NCI-H2029 treated with DMSO at 0.1 percent for 48 hours (cell line): ENCODE measurements at places on chromosomes 13 and 19.

DNA sequence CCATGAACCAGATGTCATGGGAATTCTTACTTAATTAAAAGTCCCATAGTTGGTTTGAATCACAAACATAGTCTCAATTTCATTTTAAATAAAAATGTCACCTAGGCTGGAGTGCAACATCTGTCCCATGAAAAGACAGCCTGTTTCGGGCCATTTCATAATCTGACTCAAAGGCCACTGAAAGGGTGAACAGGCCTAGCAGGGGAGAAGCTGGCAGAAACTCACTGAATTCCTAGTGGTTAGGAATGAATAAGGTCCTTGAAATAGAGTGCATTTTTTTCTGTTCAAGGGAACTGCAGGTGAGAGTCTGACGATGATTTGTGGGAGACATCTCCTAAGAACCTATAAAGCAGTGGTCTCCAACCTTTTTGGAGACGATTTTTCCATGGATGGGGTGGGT, 44.0 kb upstream of the PCCA start:
- DNase-seq, result no peak

GRCh38 chr19:38538386-38538785, 79.4 kb downstream of the MAP4K1 start:
- no peak for DNase-seq

DNA sequence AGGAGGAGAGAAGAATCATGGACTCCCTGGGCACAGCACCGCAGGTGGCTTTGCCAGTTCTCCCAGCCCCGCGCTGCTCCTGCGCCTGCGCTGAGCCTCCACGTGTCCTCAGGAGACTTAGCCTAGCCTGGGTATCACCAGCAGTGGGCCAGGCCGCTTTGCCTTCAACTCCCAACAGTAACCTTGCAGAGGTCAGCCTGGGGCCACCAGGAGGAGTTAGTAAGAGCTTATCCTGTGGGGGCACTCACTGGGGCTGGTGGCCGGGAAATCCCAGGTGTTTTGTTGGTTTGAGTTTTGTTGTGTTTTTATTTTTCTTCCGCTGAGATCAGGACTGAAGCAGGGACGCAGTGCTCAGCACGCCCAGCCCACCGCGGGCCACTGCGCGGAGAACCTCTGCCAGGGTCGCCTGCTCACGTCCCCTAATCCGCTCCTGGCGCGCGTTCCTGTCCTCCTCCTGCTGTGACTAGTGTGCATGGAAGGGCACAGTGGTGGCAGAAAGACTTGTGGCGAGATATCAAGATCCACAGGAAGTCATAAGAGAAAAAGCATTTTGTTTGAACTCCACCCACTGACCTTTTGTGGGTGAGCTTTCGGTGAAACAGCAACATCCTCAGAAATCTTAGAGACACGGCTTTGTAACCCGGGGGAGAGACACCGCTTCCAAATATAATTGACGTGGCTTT, 207.4 kb upstream of the RFC3 start:
- peak; percentile 45 for DNase-seq

DNA sequence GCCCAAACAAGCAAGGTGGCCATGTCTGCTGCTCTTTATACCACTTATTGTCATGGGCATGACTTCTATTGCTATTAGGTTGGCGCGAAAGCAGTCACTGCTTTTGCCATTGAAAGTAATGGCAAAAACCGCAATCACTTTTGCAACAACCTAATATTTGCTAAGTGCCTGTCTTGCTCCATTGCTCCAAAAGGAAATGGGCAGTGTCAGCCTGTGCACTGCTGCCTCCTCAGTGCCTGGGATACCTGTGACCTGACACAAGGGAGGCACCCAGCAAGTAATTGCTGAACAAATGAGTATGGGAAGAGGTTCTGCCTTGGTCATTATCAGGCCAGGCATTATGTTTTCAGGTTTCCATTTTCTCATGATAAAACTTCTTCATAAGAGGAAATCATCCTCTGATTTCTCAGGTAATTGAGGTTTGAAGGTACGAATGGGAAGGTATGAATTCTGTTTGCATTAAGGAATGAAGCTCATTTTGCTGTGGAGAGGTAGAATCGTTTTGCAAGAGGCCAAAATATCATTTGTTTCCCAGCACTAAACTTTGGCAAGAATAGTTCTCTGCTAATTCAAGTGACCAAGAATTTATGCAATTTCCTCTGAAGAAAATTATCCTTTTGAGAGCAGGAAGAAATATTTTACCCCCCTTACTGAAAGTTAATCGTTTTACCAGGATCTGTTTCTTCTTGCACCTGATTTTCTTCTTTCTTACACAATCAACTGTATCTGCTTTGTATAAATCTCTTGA, 128.4 kb upstream of the SPRY2 start:
- DNase-seq, result no peak

DNA sequence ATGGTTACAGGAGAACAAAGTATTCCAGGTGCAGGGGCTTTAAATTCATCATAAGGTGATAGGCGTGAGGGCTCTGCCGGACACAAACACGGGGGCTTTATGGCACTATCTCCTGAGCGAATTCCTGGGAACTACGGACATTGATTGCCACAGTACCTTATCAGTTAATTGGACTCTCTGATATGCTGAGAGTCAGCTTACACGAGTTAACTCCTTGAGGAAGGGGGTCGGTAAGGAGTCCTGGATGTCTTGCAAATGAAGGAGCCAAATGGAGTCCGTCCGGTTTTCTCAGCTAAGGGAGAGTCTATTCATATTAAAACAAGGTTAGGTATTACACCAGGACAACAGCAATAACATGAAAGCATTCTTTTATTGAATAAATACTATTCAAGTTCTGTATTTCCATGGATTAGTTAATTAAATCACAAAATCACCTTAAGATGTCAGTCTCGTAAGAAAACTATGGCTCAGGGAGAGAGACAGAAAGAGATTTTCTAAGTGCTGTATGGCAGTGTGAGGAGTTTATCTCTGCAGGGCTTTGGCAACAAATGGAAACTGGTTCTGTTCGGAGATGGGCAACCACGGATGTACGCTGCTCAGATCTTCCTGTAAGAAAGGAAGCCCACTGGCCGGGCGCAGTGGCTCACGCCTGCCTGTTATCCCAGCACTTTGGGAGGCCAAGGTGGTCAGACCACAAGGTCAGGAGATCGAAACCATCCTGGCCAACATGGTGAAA, 26.2 kb upstream of the HIF3A start:
- no peak for DNase-seq

GRCh38 chr19:7326105-7326877, 22.4 kb upstream of the ARHGEF18 start:
- no peak for DNase-seq

GRCh38 chr19:21569494-21569865, 64.1 kb downstream of the ZNF429 start:
- peak; percentile 92 for DNase-seq

DNA sequence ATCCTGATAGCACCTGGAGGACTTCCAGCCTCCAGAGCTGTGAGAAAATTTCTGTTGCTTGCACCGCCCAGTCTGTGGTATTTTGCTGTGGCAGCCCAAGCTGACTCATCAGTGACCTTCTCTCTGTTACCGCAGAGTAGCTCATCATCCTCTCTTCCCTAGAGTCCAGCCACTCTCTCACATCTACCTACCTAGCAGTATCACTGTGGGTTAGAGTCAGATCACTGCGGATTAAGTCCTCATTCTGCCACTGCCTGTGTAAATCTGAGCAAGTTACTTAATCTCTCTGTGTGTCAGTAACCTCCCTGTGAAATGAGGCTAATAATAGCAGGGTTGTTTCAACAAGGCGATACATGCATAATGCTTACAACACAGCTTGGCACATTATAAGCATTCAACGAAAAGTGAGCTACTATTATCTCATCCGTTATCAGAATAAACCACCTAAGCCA, 40.3 kb upstream of the USPL1 start:
- DNase-seq, result no peak

- peak; percentile 88 for DNase-seq
Observed at GRCh38 chr19:38079926-38080380, 144.1 kb downstream of the DPF1 start.

DNA sequence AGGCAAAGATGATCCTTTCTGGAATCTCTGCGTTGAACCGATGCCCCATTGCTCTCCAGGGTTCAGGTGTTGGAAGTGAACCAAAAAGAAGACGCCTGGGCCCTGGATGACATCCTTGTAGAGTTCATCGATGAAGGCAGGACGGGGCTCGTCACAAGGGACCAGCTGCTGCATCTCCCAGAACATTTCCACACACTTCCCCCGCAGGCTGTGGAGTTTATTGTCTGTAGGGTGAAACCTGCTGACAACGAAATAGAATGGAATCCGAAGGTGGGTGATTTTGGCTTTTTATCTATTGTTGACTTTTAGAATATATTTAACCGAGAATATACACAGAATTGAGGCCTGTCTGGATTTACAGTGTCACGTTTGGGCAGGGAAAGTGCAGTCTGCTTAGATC, 58.4 kb downstream of the SLC7A9 start:
- DNase-seq, result no peak

GRCh38 chr13:90926459-90926858, 421.0 kb upstream of the MIR17HG start:
- DNase-seq, result no peak

- DNase-seq, result no peak
Observed at GRCh38 chr13:111049791-111050538, 65.1 kb upstream of the ARHGEF7 start.

GRCh38 chr13:110835721-110836604, 78.9 kb downstream of the ANKRD10 start:
- DNase-seq, result no peak

DNA sequence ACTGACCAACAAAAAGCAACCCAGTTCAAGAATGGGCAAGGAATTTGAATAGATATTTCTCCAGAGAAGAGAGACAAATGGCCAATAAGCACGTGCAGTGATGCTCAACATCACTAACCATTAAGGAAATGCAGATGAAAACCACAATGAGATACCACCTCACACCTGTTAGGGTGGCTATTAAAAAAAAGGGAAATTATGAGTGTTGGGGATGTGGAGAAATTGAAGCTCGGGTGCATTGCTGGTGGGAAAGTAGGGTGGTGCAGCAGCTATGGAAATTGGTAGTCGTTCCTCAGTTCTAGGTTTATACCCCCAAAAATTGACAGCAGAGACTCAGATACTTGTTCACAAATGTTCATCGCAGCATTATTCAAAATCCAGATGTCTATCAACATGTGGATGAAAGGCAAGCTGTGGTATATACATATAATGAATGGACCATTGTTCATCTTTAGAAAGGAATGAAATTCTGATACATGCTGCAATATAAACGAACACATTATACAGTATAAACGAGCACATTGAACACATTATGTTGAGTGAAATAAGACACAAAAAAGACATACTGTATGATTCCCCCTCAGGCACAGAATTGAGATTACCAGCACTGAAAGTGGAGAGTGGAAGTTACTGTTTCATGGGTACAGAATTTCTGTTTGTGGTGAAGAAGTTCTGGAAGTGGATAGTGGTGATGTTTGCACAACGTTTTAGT, 927 bp downstream of the CHAMP1 start:
- no peak for DNase-seq

- no peak for DNase-seq
Observed at GRCh38 chr19:16822648-16823047, 6.5 kb upstream of the SIN3B start.

DNA sequence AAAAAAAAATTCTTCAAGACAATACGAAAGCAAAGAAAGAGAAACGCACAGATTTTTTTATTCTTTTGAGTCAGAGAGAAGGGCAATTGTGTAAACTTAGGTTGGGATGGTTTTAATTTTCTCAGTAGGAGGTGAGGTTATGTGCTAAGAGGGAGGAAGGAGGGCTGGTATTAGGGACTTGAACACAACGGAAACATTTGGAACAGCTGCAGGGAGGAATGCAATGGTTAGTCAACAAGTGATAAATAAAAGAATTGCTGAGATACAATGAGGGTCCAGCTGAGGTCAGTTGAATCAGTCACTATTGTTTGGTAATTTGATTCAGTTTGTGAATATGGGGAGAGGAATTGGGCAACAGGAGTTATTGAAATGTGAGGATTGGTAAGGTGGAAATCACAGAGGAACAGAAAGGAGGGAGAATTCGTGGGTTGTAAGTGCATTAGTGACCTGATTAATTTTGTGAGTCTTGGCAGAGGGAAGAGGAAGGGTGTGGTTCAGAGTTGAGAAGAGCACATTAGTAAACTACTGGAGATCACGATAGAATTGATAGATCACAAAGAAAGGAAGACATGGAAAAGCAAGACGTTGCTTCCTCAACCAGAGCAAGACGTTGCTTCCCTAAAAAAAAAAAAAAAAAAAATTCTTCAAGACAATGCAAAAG, 499.5 kb upstream of the SPRY2 start:
- no peak for DNase-seq

DNA sequence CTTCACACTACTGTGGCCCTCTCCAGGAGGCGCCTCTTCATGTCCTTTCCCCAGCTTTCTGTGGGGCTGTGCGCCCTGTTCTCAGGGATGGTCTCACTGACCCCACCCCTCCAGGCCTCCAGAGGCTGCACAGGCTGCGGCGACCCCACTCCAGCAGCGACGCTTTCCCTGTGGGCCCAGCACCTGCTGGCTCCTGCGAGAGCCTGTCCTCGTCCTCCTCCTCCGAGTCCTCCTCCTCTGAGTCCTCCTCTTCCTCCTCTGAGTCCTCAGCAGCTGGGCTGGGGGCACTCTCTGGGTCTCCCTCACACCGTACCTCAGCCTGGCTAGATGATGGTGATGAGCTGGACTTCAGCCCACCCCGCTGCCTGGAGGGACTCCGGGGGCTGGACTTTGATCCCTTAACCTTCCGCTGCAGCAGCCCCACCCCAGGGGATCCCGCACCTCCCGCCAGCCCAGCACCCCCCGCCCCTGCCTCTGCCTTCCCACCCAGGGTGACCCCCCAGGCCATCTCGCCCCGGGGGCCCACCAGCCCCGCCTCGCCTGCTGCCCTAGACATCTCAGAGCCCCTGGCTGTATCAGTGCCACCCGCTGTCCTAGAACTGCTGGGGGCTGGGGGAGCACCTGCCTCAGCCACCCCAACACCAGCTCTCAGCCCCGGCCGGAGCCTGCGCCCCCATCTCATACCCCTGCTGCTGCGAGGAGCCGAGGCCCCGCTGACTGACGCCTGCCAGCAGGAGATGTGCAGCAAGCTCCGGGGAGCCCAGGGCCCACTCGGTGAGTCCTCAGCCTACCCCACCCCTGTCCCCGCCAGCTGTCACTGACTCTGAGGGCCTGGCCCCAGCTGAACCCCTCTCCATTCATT, 11.2 kb downstream of the ARHGAP33 start:
- no peak for DNase-seq

DNA sequence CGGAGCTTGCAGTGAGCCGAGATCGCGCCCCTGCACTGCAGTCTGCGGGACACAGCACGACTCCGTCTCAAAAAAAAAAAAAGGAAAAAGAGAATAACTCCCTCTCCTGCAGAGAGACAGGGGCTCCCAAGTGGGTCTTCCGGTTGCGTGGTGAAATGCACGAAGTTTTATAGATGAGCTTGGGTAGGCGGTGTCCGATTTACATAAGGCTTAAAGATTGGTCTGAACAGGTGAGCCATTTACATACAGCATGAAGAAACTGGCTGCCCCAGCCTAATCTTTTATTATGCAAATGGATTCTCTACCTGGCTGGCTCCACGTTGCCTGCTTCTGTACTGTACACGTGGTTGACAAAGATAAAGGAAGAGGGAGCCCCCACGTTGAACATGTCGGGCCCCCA, 19.5 kb downstream of the ADGRE2 start:
- no peak for DNase-seq

- no peak for DNase-seq
Observed at GRCh38 chr13:99027661-99028425, 50.0 kb upstream of the DOCK9 start.
